Colonic mucosa (tissue), 4 donors: ENCODE measurements at places on chromosomes 5 and 9. TPM values are rescaled to one million over a fixed set of nuclear protein-coding genes. Genes with fewer than 3 reads are reported as not detected.

The FGF18 gene
- total RNA-seq, result 0.35 TPM

The IFNW1 gene
- not detected for total RNA-seq

The NDUFS6 gene
- 70.7 TPM for total RNA-seq

The SLC25A2 gene
- 0.21 TPM for total RNA-seq

The CDO1 gene
- 0.27 TPM for total RNA-seq

The FAM153A gene
- 4.4 TPM for total RNA-seq

The SEMA6A gene
- total RNA-seq, result 66.7 TPM

The LVRN gene
- total RNA-seq, result 0.90 TPM

DNA sequence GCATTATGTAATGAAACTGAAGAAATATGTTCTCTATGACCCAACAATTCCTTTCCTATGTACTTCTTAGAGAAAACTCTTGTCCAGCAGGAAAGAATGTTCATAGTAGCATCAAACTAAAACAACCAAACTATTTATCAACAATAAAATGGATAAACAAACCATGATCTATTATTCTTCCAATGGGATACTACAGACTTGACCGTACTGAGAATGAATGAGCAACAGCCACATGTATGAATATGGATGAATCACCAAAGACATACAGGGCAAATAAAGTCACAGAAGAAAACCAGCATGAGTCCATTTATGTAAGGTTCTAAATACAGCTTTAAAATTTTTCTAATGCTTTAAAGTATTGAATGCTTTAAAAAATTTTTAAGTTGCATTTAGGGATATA, 73.6 kb upstream of the SUSD1 start:
- DNase-seq, result no peak

DNA sequence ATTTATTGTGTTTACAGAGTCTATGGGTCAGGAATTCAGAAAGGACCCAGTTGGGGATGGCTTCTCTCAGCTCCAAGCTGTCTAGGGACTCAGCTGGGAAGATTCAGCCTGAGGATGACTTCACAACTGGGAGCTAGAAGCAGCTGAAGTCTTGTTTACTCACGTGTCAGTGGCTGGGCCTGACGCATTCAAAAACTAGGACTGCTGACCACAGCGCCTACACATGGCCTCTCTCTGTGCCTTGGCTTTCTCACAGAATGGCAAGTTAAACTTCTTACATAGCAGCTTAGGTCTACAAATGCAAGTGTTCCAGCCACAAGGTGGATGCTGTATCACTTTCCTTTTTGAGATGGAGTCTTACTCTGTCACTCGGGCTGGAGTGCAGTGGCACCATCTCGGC, 16.3 kb upstream of the PPP2CA start:
- no peak for DNase-seq

DNA sequence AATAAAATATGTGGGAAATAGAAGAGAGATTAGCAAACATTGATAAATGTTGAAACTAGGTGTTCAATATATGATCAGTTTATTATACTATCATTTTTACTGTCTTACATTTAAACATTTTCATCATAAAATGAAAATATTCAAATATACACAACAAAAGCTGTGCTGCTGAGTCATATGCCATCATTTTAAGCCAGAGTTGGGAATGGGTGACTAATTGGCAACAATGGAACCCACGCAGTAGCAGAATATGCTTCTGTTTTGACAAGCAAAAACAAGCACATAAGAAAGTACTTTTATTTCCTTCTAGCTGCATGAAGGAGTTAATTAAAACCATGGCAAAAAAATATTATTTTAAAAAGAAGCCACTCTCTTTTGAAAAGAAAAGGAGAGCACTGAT, 340.0 kb upstream of the EDIL3 start:
- no peak for DNase-seq

- DNase-seq, result no peak
These were observed 45.9 kb downstream of the RANBP17 start for GRCh38 chr5:170907758-170908157.

- DNase-seq, result no peak
These were observed 34.7 kb upstream of the GFPT2 start for GRCh38 chr5:180387798-180388197.

GRCh38 chr5:27947088-27947487, 908.7 kb upstream of the CDH9 start:
- no peak for DNase-seq

GRCh38 chr9:74817281-74817810, 70.4 kb downstream of the TRPM6 start:
- DNase-seq, result peak; percentile 67

GRCh38 chr9:121885345-121885901, 207.7 kb downstream of the TTLL11 start:
- DNase-seq, result no peak

- DNase-seq, result no peak
These were observed 115.3 kb downstream of the TLE4 start for GRCh38 chr9:79687131-79687447.

DNA sequence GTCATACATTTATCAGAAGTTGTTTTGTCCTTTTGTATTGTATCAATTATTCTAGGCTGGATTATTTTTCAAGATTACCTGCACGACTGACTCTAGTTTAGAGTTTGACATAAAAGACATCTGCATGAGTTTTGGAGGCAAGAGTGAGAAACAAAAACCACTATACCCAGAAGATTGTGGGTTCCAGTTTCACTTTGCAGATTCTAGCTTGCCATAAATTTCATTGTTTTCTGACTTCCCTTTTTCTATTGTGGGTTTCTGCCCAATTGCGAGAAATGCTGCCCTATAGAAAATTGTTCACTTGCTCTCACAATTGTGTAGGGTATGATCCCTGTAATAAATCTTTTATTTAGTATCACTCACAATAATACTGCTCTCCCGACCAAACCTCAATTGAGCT, 1043.4 kb upstream of the CDH10 start:
- DNase-seq, result no peak

- no peak for DNase-seq
These were observed 8.1 kb downstream of the IDNK start for GRCh38 chr9:83630938-83631457.

GRCh38 chr5:171848006-171848405, 62.4 kb downstream of the SMIM23 start:
- DNase-seq, result no peak
